Posterior vena cava (tissue), 2 donors: ENCODE measurements at places on chromosomes 6 and 20.

- DNase-seq: no peak
These were observed 3.0 kb upstream of the CCN2 start for GRCh38 chr6:131954059-131954774.

GRCh38 chr6:13159300-13159699, 169.0 kb downstream of the TBC1D7 start:
- DNase-seq: no peak

- no peak for DNase-seq
These were observed 174.2 kb downstream of the PDE7B start for GRCh38 chr6:136025736-136026135.

DNA sequence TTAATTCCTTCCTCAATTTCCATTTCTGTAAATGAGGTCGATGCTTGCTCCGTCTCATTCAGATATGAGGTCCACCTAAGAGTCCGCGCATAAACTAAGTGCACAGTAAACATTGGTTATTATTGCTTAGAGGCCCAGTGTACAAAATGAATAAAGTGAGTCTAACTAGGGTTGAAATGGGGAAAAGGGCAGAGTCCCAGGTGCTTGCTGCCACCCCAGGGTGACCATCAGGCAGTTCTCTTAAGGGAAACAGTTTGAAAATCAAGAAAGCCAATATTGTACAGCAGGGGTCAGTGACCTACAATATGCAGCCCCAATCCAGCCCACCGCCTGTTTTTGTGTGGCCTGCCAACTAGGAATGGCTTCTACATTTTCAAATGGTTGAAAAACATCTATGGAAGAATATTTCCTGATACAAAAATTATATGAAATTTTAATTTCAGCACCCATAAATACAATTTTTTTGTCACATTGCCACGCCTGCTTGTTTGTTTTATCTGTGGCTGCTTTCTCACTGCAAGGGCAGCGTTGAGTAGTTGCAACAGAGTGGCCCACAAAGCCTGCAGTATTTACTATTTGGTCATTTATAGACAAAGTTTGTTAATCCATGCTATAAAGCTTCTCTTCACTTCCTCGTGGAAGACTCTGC, 43.3 kb downstream of the SLC13A3 start:
- DNase-seq: no peak
